ENCODE measurements at places on chromosomes 5 and 9.

- DNase-seq, result no peak
Measured at GRCh38 chr9:110109333-110110092, 98.4 kb downstream of the C9orf152 start.

DNA sequence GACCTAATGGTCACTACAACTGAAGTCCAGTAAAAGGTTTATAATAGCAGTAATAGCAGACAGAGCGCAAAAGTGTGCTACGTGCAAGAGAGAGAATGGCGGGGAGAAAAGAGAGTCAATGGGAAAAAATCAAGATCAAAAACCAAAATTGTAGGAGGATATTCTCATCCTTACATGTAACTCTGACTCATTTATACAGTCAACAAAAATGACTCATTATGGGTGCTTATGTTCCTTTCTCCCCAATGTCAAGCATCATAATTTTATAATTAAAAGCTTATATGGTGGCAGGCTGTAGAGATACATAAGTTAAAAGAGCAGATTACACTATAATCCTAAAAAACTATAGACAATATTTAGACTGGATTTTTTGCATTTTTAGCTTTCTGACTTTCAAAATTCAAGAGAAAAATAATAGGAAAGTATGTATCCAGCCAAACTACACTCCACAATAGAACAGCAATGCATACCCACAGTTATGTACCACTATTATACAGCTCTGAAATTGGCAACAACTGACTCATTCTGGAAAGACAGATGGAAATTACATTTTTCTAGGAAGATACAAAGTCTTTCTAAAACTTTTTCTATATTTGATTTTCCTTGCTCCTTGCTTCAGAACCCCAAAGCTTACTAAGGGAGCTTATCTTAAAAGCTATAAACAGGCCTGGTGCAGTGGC is 78.4 kb downstream of the PLPP1 start:
- no peak for DNase-seq

DNA sequence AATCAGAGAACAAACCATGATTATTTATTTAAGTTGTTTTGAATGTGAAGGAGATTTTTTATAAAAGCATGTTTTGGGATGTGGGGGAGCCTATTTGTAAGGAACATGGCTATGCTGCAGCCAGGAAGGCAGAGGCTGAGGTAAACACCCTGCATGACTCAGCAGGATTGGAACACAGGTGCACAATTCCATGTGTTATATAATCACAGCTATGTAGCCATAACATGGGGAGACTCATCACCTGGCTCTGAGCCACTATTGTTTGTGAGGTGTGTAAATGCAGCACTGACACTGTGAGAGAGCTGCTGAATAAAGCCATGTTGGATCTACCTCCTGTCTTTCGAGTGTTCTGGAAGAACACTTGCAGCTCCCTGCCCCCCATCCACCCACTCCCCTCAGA is 1009.8 kb downstream of the DNAH5 start:
- DNase-seq, result no peak

GRCh38 chr5:5615569-5615968 is 193.1 kb downstream of the ICE1 start:
- DNase-seq, result no peak

GRCh38 chr9:22700171-22700570 is 253.5 kb downstream of the DMRTA1 start:
- no peak for DNase-seq

DNA sequence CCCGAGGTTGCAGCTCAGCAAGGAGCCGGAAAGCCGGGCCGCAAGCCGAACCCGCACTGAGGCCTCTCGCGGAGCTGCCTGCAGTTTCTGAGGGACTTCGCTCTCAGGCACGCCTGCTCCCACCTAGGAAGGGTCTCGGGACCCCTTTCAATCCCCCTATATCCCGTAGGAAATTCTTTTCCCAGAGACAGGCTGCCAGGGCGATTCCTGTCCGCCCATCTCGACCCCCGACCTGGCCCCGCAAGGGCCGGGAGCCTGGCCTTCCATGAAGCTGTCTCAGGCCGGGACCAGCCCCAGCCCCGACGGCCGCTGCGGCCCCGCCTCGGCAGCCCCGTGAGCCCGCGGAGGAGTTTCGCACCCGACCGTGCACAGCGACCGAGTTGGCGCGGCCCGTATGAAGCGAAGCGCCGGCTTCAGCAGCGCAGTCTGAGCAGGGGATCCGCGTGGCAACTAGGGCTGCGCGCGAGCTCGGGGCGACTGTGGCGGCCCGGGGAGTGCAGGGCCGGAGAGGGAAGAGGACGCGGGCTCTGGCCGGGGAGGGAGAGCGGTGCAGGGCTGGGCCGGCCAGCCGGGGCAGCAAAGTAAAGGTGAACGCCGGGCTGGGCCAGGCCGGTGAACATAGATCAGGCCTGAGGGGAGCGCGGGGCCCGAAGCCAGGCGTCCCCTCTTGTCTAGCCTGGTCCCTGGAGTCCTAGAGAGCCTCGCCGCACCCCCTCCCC is 977 bp upstream of the PRDM12 start:
- no peak for DNase-seq

GRCh38 chr5:170508036-170508435 is 4.2 kb downstream of the KCNIP1 start:
- no peak for DNase-seq

GRCh38 chr9:6686396-6686795 is 40.9 kb upstream of the GLDC start:
- DNase-seq, result no peak

DNA sequence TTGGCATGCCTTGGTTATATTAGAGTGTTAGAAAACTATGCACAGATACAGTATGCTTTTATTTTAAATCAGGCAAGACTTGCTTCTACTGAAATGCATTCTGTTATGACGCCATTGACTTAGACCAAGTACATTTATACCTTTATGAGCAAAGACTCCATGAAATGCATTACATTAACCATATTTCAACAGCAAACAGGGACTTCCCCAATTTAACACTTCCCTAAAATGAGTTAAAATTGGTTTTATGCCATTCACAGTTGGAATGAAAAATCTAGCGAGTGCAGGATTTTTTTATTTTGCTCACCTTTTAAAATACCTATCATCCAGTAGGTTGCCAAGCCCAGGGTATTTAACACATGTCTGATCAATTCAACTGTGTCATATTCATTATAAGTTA is 272.1 kb upstream of the IZUMO3 start:
- DNase-seq, result no peak

- no peak for DNase-seq
Measured at GRCh38 chr5:158234323-158235158, 375.6 kb upstream of the CLINT1 start.

DNA sequence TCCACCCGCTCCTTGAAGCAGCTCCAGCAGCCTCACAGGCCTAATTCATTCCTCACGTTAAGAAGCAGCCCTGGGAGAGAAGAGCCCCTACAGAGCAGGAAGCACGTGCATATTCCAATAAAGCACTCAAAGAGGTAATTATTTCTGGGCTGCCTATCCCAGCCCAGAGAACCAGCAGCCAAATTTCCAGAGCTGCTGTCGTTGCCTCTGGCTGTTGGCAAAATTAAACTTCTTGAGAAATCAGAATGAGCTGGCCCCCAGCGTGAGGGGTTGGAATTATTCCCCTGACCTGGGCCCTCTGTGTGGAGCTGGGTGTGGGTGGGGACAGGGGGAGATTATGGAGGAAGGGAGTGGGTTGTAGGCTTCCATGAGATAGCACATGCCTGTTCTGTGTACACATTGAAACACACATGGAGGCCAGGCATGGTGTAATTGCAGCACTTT is 86.8 kb upstream of the HSPA9 start:
- DNase-seq, result no peak

DNA sequence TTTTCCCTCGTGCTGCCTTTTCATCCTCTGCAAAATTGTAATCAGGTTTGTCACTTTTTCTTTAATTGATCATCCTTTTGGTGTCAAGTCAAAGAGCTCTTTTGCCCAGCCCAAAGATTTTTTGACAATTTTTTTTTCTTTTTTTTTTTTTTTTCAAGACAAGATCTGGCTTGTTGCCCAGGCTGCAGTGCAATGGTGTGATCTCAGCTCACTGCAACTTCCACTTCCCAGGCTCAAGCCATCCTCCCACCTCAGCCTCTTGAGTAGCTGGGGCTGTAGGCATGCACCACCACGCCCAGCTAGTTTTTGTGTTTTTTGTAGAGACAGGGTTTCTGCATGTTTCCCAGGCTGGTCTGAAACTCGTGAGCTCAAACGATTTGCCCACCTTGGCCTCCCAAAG is 36.7 kb downstream of the CDK7 start:
- DNase-seq, result no peak

DNA sequence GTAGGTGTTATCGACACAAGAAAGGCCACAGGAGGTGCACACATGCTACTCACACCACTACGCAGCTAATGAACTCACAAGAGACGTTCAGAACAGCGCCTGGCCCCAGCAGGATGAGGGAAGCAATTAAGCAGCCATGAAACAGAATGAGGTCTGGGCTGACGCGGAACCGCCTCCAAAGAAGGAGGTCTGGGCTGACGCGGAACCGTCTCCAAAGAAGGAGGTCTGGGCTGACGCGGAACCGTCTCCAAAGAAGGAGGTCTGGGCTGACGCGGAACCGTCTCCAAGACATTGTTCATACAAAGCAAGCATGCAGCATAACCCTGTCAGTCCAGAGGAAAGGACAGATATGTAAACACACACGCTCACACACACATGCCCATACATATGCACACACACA is 63.2 kb upstream of the ZNF354A start:
- DNase-seq, result no peak

- DNase-seq, result peak; percentile 33
Measured at GRCh38 chr9:98775831-98776441, 20.4 kb downstream of the ANKS6 start.

DNA sequence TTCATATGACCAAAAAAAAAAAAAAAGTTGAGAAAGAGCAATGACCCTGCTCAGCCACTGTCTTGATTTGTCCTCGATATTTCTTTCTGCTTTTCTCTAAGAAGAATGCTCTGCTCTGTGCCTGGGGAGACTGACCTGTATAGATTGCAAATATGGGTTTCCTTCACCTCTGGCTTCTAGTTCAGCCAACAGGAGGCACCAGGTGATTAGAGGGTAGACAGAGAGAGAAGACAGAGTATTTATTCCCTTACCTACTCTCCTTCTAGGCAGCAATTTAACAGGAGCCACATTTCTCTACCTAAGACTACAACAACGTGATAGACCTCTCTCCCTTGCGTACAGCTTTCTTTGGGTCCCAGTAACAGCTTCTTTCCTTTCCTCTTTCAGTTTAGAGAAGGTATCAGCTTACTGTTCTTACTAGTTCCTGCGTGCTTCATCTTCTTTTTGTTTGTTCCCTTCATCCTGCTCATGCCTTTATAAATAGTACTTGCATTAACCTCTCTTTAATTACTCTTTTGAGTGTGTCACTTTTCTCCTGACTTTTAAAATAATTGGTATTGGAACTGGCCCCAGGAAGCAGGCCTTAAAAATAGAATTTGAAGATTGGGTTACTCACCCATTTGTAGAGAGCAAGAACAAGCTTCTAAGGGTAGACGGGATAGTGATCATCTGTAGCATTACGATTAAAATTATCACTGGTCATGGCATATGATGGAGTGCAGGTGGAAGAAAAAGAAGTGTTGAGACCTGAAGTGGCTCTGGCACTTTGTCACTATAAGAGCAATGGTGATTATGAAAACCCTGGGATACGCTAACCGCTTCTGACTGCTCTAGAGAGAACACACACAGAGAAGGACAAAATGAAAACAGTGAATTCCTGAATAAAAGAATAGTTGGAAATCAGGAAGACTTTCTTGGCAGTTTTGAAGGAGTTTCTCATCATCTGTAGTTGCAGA is 161.2 kb upstream of the FSTL4 start:
- DNase-seq, result no peak

DNA sequence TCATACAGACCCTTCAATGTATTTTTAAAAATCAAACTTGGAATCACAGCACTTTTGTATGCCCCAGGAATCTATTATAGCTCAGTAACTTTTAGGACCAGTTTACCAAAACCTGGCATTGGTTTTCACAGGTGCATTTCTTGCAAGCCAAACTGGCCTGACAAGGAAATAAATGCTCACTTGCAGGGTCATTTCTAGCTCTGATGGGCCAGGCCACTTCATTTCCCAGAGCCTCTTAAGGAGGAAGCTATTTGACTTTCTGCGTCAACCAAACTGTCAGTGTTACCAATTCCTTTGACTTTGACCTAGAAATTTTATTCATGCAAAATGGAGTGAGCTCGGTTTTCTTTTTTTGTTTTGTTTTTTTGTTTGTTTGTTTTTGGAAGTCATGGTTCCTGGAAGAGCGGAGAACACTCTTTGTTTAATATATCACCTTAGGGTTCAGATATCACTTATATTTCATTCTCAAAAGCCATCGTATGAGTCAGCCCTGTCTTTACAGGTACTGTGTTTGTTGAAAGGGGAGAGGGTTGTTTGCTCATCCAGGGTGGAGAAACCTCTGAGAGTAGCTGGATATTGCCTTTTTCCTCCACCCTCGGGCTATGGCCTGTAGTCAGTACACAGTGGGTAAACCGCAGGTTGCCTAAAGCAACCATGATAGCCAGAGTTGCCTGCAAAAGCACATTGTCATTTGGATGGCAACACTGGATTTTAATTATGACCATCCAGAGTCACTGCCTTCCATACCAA is 58.9 kb downstream of the GNA14 start:
- no peak for DNase-seq

DNA sequence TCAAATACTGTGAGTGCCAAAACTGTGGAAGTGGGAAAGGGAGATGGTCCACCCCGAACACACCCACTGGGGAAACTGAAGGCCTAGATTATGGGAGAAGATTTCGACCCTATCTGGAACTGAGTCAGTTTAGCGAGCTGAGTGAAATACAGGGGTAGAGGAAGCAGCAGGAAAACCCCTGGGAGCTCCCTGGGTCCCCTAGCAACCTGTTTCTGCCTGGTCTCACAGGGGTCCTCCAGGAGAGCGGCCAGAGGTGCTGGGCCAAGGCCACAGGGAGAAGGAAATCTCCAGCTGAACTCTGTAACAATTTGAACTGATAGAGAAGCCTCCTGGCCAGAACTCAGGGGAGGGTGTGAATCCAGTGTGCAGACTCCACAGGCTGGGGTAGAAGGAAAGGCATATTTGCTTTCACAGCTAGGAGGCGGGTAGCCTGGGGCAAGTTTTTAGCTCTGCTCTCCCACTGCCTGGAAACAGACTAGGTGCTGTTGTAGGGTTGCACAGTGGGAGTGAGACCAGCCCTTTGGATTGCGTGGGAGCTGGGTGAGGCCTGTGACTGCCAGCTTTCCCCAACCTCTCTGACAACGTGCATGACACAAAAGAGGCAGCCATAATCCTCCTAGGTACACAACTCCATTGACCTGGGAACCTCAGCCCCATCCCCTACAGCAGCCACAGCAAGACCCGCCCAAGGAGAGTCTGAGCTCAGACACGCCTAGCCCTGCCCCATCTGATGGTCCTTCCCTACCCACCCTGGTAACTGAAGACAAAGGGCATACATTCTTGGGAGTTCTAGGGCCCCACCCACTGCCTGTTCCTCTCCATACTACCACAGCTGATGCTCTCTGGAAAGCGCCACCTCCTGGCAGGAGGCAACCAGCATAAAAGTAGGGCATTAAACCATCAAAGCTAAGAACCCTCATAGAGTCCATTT is 78.8 kb upstream of the GPBP1 start:
- DNase-seq, result no peak
